Immature natural killer cell (primary cell): ENCODE measurements at places on chromosomes 7 and 10. TPM values are rescaled to one million over a fixed set of nuclear protein-coding genes. Genes with fewer than 3 reads are reported as not detected.

The SLK gene
- polyA plus RNA-seq = 5.0 TPM

The SLC18A3 gene
- polyA plus RNA-seq = not detected

The TAS2R41 gene
- polyA plus RNA-seq = not detected

The ZNF804B gene
- not detected for polyA plus RNA-seq

The PDE1C gene
- not detected for polyA plus RNA-seq

DNA sequence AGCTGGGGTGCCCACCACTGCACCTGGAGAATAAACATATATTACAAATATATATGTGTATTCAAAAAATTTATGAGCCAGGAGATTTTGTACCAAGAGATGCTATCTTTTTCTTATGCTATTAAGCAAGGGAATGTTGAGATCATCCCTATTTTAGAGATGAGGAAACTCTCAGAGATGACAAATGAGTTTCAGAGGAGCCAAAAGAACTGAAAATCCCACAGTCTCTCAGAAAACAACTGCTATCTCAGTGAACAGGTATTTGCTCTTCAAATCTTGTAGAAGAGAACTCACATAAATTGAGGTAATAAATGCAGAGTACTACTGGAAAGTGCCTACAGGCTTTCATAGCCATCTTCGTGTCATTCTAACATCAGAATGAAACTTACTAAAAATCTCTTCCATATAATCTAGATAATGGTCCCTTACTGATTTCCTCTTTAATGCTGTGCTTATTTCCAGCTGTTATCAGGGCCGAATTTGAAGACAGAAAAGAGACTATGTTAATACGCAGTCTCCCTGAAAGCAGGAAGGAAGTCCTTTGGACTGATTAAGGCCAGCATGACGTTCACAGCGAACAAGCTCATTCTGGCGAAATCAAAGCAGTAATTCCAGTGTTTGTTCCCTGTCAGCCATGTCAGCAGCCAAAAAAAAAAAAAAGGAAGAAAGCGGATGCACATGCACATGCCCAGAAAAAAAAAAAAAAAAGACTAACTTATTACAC is 29.4 kb upstream of the ANAPC16 start:
- H3K4me3 ChIP-seq = peak overlapping the region; percentile 11
- no peak overlapping the region for H3K27ac ChIP-seq
- peaks cover 4% of the 10 kb centered on the region for H3K4me1 ChIP-seq

DNA sequence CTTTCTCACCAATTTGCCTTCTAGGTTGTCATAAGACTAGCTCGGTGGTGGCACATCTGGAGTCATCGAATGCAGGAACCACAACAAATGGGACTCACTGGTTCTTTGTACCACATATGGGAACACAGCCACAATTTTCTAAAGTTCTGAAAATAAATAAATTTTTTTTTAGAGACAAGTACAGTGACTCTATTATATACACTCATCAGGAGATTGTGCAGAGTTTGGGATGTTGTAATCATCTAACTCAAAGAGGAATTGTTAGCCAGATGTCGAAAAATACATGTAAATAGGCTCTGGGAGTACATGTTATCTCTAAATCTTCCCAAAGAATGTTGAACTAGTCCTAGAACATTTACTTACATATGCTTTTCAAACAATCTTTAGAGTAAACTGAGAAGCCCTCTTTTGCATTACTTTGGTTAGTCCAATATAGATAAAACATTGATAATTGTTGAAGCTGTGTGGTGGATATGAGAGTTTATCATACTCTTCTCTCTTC is 19.6 kb upstream of the SEPTIN7 start:
- no peak overlapping the region for H3K27ac ChIP-seq
- no peaks in the 10 kb centered on the region for H3K27me3 ChIP-seq
- DNase-seq = no peak

- H3K36me3 ChIP-seq = peaks cover 3% of the 10 kb centered on the region
- DNase-seq = no peak
- no peak overlapping the region for H3K27ac ChIP-seq
These were observed 106.2 kb upstream of the SEMA3D start for GRCh38 chr7:85292908-85293576.

GRCh38 chr7:42272793-42273665 is 36.0 kb upstream of the GLI3 start:
- H3K4me3 ChIP-seq = no peak overlapping the region
- peaks cover 5% of the 10 kb centered on the region for H3K36me3 ChIP-seq
- H3K27me3 ChIP-seq = peaks cover 2% of the 10 kb centered on the region
- peaks cover 15% of the 10 kb centered on the region for H3K4me1 ChIP-seq
- H3K27ac ChIP-seq = no peak overlapping the region
- no peak for DNase-seq

GRCh38 chr7:92002720-92003119 is 62.1 kb downstream of the AKAP9 start:
- H3K27me3 ChIP-seq = no peaks in the 10 kb centered on the region
- no peak overlapping the region for H3K27ac ChIP-seq
- no peaks in the 10 kb centered on the region for H3K4me1 ChIP-seq
- DNase-seq = no peak
- no peak overlapping the region for H3K4me3 ChIP-seq

DNA sequence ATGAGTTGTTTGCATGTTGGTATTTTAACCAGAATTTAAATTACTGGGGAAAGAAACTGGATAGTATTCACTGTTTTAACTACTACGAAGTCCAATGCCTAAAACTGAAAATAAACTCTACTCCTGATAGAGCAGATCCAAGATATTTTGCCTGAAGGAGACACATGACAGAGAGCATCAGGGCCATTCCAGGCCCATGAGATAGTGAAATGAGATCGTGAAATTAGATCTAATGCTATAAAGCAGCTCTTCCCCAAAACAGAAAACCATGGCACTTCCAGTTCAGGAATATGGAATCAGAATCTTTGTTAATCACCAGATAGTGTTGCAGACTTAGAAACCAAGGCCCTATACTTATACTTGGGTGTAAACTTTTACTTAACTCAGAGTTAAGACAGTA is 124.3 kb upstream of the CACNA2D1 start:
- no peak overlapping the region for H3K4me3 ChIP-seq
- no peak overlapping the region for H3K27ac ChIP-seq
- peaks cover 6% of the 10 kb centered on the region for H3K36me3 ChIP-seq
- H3K4me1 ChIP-seq = peaks cover 4% of the 10 kb centered on the region
- H3K27me3 ChIP-seq = peaks cover 2% of the 10 kb centered on the region

- H3K4me3 ChIP-seq = no peak overlapping the region
- no peaks in the 10 kb centered on the region for H3K27me3 ChIP-seq
- H3K4me1 ChIP-seq = no peaks in the 10 kb centered on the region
- no peak for DNase-seq
- no peak overlapping the region for H3K27ac ChIP-seq
These were observed 75.0 kb downstream of the VPS50 start for GRCh38 chr7:93307131-93307660.

DNA sequence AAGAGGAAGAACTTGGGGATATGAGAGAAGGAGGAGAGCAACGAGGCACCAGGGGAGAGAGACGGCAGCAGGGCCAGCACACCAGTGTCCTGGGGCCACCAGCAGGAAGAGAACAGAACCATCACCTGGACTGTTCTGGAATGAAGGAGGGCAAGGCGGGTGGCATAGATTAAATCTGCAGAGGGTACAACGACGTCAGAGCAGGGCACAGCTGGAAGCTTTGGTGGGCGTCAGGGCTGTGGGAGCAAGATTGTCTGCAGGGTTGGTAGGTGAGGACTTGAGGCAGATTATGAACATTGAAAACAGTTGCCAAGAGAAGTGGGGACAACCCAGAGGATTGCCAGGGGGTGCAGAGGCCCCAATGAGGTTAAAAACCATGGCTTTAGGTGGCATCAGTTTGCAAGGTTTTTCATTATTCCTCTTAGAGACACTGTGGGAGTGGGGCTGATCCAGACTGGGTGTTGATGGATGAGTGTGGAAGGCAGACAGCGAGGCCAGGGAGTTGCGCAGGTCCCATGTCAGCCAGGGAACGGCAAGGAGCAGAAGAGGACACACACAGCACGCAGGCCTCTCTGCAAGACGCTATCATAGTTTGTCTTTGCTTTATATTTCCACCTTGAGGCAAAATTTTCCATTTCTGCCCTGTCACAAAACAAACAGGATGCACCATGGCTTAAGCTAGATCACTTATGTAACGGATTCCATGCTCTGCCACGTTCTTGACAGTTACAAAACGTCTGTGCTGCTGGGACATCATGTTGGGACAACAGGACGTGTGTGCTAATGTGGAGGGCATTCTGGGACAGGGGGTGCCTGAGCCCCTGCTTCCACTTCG is 52.5 kb upstream of the LEP start:
- DNase-seq = no peak
- H3K27me3 ChIP-seq = peaks cover 3% of the 10 kb centered on the region
- no peak overlapping the region for H3K27ac ChIP-seq
- no peaks in the 10 kb centered on the region for H3K4me1 ChIP-seq

DNA sequence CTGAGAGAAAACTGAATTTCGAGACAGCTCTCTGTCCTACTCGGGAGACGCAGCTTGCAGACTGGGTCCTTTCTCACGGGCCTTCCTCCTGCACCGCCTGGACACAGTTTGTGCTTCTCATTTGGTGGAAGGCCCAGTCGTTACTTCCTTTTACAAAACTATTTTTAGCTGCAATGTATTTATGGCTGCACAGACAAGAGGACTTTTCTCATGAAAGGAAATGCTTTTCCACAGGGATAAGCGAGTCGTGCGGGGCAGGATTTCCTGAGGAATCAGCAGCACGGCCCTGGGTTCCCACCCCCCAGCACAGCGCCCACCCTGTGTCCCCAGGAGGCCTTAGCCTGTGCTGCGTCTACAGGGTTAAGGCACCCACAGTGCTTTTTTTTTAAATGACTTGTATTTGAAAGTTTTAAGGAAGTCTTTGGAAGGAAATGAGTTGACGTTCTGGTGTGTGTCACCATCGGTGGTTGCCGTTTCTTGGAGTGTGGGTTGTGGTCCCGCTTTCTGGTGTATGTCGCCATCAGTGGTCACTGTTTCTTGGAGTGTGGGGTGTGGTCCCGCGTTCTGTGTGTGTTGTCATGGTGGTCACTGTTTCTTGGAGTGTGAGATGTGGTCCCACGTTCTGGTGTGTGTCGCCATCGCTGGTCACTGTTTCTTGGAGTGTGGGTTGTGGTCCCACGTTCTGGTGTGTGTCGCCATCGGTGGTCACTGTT is 50.9 kb downstream of the INPP5A start:
- peak; percentile 82 for DNase-seq
- H3K4me1 ChIP-seq = peaks cover 67% of the 10 kb centered on the region
- H3K27ac ChIP-seq = peak overlapping the region; percentile 78
- H3K4me3 ChIP-seq = peak overlapping the region; percentile 77

- no peak for DNase-seq
- H3K27me3 ChIP-seq = no peaks in the 10 kb centered on the region
- no peak overlapping the region for H3K4me3 ChIP-seq
- H3K4me1 ChIP-seq = no peaks in the 10 kb centered on the region
These were observed 792.6 kb upstream of the C7orf33 start for GRCh38 chr7:147798001-147798400.

DNA sequence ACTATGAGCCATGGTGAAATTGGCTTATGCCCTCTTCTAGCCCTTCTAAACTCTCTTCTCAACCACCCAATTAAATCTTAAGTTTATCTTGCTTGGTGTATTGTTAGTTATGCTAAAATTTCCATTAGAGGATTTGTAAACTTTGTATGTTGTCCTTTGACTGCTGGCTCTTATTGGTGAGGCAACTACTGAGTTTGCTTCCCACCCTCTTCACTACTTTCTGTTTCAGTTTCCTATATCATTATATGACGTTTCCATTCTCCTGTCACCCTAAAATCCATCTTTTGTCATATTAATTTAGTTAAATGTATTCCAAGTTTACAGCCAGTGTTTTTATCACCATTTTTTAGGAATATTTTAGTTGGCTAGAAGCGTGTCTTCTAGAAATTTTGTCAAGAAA is 80.9 kb upstream of the VWC2 start:
- no peak overlapping the region for H3K4me3 ChIP-seq
- DNase-seq = no peak
- H3K36me3 ChIP-seq = peaks cover 4% of the 10 kb centered on the region
- no peak overlapping the region for H3K27ac ChIP-seq

GRCh38 chr10:103181244-103181643 is 11.8 kb downstream of the NT5C2 start:
- no peaks in the 10 kb centered on the region for H3K27me3 ChIP-seq
- peaks cover 4% of the 10 kb centered on the region for H3K36me3 ChIP-seq
- peaks cover 86% of the 10 kb centered on the region for H3K4me1 ChIP-seq
- H3K27ac ChIP-seq = no peak overlapping the region

DNA sequence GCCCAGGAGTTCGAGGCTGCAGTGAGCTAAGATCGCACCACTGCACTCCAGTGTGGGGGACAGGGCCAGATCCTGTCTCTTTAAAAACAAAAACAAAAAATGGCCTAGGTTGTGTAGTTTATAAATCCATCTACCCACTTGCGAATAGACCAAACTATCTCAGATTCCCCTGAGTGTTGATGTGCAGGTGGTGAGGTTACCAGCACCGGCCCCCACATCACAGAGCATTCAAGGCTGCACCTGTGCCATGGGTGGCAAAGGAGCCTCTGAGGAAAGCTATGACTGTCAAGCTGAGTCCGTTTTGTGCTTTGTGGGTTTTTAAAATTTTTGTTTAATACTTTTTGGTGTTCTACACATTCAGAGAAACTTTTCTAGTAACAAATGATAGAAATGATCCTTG is 30.8 kb upstream of the CACUL1 start:
- DNase-seq = no peak
- H3K4me1 ChIP-seq = no peaks in the 10 kb centered on the region
- H3K36me3 ChIP-seq = no peaks in the 10 kb centered on the region
- H3K4me3 ChIP-seq = no peak overlapping the region

DNA sequence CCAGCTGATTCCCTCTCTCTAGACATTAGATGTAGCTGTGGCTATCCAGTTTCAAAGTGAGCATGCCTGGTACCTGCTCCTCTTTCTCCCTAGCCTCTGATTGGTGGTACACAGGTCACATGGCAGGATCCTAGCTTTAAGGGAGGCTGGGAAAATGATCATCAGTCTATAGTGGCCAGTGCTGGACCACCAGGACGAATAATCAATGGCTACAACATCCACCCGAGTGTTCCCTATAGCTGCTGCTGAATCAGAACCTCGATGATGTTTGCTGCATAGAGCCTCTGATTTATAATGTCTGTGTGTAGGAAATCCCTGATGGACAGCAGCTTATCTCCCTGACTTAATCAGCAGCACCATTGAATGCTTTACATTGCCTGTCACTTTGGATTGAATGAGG is 28.9 kb upstream of the LMTK2 start:
- no peak overlapping the region for H3K4me3 ChIP-seq
- no peaks in the 10 kb centered on the region for H3K36me3 ChIP-seq
- no peaks in the 10 kb centered on the region for H3K4me1 ChIP-seq
- H3K27me3 ChIP-seq = peaks cover 2% of the 10 kb centered on the region
- DNase-seq = no peak

GRCh38 chr7:51778121-51778520 is 461.5 kb upstream of the COBL start:
- no peaks in the 10 kb centered on the region for H3K36me3 ChIP-seq
- H3K4me3 ChIP-seq = no peak overlapping the region
- H3K27ac ChIP-seq = no peak overlapping the region
- H3K4me1 ChIP-seq = no peaks in the 10 kb centered on the region

DNA sequence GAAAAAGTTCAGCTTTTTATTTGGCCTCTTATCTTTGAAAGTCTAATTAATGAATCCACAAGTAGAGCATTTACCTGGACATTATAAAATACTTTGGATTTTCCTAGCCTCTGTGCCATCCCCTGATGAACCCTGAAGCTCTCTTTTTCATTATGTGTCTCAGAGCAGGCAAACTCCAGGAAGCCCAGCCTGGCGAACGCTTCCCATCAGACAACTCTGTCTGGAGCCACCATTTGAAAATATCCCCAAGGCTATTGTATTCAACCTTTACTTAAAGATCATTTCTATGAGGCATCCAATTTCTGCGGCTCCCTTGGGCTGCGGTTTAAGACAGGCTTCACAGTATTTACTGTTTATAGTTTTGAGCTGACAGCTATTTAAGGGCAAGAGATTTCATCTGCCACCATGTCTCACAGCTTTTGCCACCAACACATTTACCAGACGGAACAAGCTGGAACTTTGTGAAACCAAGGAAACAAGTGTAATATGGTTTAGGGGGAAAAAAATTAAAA is 257.2 kb upstream of the GLI3 start:
- no peak overlapping the region for H3K27ac ChIP-seq
- H3K4me3 ChIP-seq = no peak overlapping the region
- H3K27me3 ChIP-seq = peaks cover 4% of the 10 kb centered on the region
- no peaks in the 10 kb centered on the region for H3K4me1 ChIP-seq
- H3K36me3 ChIP-seq = no peaks in the 10 kb centered on the region
